ENCODE measurements at places on chromosomes 6 and 20. TPM values are rescaled to one million over a fixed set of nuclear protein-coding genes. Genes with fewer than 3 reads are reported as not detected.

MRPL14 gene
- 35.3 TPM for total RNA-seq

- no peak for DNase-seq
Observed at GRCh38 chr20:58408603-58409246, 19.7 kb downstream of the VAPB start.

DNA sequence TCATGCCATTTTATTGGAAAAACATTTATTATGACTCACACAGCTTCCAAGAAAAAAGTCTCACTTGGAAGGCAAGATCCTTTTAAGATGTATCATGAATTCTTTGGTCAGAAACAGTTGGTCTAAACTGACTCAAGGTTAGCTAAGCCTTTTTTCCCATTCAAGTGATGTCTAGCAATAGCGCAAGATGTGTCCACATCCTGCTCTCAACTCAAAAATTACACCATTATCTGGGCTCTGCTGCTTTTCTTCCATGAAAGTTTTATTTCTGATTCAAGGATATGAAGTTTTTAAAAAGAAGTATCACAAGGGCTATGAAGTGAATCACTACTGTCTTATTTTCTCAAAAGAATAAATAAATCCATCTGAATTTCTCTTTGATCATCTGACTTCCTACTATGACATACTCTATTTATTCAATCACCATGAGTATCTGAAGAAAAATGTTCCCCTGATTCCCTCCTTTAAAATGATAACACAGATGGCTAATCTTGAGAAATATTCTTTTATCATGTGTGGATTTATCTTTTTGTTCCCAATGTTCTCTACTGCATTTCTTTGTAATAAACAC, 139.2 kb downstream of the AHI1 start:
- DNase-seq, result no peak

GPLD1 gene
- 53.1 TPM for total RNA-seq

LAMP5 gene
- total RNA-seq, result not detected

KCNK16 gene
- total RNA-seq, result not detected

GRCh38 chr6:43912116-43912577, 142.1 kb downstream of the VEGFA start:
- no peak for DNase-seq

CPNE1 gene
- total RNA-seq, result 42.3 TPM

DNA sequence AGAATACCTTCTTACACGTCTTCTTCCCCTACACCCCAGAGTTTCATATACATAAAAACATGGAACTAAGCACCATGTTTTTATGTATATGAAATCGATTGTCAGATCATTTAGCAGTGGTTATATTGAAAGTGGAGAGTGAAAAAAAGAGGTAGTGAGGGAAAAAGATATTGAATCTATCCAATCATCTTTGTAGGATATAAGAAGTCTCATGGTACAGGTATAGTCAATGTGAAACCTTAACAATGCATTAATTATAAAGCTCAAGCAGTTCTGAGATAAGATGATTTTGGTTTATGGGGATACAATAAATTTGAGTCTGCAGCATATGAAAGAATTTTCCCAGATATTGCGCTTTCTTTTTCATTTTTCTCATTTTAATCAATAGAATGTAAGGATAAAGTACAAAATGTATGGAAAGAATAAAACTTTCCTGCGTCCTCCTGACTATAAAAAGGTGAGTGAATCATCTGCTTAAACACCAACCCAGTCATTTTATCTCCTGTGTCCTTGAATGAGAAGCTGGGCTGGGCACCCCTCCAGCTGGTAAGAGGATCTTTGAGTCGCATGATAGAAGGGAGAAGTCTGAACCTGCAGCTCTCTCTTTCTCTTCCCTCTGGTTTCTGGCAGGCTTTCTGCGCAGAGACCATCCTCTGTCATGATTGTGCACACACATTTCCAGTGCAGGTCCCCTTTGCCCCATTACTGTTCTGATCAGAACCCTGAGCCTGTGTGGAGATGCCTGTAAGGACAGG, 28.1 kb upstream of the AKIRIN2 start:
- DNase-seq, result no peak

DNA sequence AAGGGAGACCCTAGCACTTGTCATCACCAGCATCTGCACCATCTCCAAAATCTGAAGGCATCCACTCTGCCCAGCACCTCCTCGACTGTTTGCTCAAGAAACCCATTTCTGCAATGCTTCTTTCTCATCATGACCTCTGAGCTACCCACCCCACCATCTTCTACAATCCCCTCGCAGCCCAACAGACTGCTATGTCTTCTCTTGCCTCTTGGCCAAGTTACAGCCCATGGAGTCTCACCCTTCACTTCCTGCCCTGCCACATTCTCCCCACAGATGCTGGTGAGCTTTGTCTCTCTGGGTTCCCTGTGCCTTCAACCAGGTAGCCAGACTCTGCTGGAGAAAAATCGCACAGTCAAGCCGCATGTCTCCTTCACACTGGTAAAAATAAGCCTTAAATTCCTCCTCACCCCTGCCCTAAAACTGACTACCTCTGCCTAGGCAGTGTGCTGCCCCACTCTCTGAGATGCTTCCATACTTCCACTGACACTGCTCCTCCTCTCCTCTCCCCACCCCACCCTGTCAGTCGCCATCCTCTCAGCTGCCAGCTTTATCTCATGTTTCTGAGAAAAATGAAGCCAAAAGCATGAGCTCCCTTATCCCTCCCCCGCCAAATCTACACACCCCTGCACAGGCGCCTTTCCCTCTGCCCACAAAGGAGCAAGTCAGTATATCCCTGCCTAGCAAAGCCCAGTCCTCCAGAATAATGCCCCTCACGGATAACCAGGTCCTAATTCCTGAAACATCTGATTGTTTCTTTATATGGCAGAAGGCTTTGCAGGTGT, 2.3 kb upstream of the TXNDC5 start:
- DNase-seq, result no peak

- DNase-seq, result peak; percentile 84
Observed at GRCh38 chr20:63734946-63735858, 1.3 kb upstream of the LIME1 start.

- DNase-seq, result no peak
Observed at GRCh38 chr6:7532821-7533220, 8.7 kb upstream of the DSP start.

PKIG gene
- total RNA-seq, result 22.7 TPM

DNA sequence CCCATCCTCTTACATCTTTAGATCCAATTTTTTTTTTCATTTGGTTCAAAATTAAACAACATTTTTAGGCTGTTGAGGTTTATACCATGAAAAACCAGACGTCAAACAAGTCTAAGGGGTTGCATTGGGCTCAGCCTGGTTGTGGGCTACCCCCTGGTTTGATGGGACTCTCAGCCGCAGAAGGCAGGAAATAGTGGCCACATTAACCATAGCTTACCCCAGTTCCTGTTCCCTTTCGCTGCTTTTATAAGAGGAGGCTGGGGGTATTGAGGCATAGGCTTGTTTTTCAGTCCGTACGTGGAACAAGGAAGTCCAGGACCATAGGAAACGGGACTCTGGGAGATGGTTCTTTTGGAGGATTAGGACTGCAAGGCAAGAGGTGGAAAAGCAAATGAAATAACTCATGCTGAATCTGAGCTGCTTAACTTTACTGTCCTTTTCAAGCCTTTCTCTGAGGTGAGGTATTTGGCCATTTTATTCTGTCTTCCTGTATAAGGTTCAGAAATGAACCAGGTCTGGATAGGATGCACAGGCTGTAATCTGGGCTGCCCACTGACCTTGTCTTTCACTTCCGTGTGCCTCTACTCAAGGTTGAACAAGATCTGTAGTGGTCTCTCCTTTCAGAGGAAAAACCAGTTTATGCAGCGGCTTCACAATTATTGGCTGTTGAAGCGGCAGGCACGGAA, 7.7 kb downstream of the BRPF3 start:
- DNase-seq, result no peak

DNA sequence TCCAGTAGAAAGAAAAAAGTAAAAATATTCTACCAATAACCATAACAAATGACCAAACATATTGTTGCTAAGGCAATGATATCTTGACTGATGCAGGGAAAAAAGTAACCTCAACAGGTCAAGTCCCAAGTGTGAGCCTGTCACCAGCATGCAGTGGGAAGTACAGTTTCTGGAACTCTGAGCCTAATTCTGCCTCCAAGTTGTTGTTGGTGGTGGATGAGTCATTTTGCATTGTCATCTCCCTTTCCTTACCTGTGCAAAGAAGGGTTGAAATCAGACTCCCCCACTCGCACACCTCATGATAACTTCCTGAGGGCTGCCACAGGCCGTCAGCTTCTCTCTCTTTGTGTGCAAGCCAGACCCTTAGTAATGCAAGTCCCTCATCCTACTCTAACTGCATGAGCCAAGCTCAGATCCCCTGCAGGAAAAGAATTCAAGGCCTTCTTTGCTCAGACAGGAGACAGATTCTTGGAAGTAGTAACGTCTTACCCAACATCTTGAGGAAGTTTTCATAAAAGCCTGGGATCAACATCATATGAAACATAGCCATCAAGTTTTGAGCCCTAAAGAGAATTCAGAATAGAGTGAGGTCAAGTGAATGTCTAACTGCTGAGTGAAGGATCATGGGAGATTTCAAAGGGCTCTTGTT, 207.6 kb upstream of the FOXA2 start:
- DNase-seq, result no peak

GRCh38 chr6:103723438-103724322, 1136.0 kb downstream of the HACE1 start:
- no peak for DNase-seq

OVOL2 gene
- 0.18 TPM for total RNA-seq

- no peak for DNase-seq
Observed at GRCh38 chr6:151236668-151237401, 2.9 kb upstream of the AKAP12 start.

- peak; percentile 62 for DNase-seq
Observed at GRCh38 chr6:53986165-53986720, 125.0 kb upstream of the MLIP start.

RBM24 gene
- 0.05 TPM for total RNA-seq

DNA sequence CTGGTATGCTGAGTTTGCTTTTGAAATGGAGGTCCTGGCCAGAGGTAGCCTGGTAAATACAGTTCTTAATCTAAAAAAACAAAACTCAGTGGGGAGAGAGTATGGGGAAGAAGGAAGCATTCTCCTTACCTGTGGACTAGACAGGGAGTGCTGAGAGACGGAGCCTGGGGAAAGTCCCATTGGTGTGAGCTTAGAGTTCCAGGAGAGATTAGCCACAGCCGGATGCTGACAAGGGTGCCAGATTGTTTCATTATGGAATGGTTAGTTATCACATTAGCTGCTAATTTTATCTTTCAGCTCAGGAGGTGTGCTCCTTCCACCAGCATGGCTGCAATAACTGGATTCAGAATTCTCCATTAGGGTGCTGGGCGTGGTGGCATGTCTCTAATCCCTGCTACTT, 75.9 kb downstream of the RREB1 start:
- DNase-seq, result no peak

DNA sequence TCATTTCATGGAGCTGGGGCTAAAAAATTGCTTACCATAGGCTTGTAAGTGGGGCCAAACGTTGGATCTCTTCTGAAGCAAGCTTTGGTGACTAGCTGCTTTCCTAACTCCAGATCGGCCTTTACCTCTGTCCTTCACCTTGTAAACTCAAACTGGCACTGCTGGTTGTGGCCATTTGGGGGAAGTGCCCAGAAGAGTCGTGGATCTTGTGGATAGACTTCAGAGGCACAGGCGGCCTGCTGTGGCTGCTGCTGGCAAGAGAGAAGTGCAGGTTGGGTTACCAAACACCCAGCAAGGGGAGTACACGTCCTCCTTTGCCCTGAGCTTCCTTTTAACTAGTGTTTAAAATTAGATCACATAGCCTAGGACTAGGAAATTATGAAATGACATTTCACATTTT, 36.8 kb upstream of the KLHL31 start:
- no peak for DNase-seq

DNA sequence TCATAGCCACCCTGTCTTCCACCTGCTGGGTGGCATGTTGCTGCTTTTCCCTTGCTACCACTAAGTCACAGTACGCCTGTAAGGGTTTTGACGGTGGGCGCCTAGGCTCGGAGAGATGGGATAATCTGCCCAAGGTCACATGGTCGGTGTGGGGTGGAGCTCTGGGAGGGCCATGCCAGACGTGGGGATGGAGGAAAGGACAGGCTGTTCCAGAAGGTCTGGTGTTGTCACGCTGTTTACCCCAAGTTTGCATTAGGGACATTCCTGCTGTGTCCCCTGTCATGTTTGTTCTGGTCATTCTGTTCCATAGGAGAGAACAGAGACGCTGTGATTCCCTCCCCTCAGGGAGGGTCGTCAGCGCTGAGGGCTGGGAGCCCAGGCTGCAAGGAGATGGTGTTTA, 16.1 kb downstream of the IP6K3 start:
- DNase-seq, result no peak

MAS1 gene
- total RNA-seq, result not detected

DNA sequence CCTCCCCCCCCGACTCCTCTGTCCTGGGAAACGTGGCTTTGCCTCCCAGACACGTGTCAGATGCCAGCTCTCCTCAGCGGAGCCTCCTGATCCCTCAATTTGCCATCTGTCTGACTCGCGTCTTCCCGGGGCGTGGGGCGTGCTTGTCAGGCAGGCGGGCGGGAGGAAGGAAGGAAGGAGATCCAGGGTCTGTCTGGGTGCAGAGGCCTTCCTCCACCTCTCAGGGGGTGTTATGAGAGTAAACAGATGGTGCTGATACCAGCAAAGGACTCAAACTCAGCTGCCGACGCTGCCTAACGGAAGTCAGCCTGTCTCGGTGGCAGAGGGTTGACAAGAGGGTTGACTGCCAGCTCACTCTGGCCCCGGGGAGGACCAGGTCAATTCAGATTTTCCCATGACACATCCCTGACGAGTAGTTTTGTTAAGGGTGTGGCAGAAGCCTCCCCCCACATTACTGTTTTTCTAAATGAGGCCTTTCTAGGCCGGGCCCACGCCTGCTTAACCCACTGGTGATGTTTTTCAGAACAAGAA, 17.0 kb downstream of the UQCC2 start:
- DNase-seq, result no peak

DNA sequence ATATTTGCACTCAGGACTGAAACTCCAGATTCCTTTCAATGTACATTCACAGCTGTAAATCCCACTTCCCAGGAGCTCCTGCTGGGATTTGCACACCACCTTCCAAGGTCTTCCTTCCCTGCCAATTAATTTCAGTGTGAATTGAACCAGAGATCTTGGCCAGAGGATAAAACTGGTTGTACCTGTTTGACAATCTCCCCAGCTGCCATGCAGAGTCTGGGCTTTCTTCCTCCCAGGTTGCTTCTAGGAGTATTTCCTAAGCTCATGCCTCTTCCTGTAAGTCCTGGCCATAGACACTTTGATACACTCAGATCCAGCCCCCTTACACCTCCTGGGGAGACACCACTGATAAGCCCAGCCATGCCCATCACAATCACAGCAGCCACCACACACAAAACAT, 15.6 kb downstream of the MAFB start:
- no peak for DNase-seq

GRCh38 chr20:64176971-64177370, 12.7 kb downstream of the MYT1 start:
- no peak for DNase-seq

- no peak for DNase-seq
Observed at GRCh38 chr6:44898296-44898930, 429.7 kb upstream of the RUNX2 start.

- DNase-seq, result no peak
Observed at GRCh38 chr20:19423097-19423899, 210.9 kb downstream of the SLC24A3 start.

CRIP3 gene
- 8.4 TPM for total RNA-seq
